CD4-positive, alpha-beta T cell (primary cell): ENCODE measurements at places on chromosomes 11 and 22. TPM values are rescaled to one million over a fixed set of nuclear protein-coding genes. Genes with fewer than 3 reads are reported as not detected.

GRCh38 chr11:120801801-120802689, 221.9 kb upstream of the TBCEL start:
- DNase-seq, result peak; percentile 19

DNA sequence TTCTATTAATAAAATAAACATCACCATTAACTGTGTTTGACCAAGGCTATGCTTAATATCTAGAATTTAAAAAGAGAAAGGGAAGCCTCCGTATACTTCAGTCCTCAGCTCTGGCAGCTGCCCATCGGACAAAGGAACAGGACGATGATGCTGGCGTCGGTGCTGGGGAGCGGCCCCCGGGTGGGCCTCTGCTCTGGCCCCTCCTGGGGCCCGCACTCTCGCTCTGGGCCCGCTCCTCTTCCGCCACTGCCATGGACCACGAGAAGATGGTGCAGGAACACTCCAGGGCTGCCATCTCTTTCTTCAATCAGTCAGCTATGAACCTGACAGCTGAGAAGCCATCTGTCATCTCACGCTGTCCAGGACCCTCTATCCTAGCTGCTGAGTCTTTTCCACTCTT, 25.3 kb downstream of the PDHX start:
- DNase-seq, result no peak

GRCh38 chr22:29260601-29261315, 7.0 kb downstream of the RHBDD3 start:
- no peak for DNase-seq

- DNase-seq, result no peak
Observed at GRCh38 chr22:38949889-38950405, 7.5 kb upstream of the APOBEC3A start.

GRCh38 chr11:104522123-104522522, 358.2 kb upstream of the PDGFD start:
- DNase-seq, result no peak

DNA sequence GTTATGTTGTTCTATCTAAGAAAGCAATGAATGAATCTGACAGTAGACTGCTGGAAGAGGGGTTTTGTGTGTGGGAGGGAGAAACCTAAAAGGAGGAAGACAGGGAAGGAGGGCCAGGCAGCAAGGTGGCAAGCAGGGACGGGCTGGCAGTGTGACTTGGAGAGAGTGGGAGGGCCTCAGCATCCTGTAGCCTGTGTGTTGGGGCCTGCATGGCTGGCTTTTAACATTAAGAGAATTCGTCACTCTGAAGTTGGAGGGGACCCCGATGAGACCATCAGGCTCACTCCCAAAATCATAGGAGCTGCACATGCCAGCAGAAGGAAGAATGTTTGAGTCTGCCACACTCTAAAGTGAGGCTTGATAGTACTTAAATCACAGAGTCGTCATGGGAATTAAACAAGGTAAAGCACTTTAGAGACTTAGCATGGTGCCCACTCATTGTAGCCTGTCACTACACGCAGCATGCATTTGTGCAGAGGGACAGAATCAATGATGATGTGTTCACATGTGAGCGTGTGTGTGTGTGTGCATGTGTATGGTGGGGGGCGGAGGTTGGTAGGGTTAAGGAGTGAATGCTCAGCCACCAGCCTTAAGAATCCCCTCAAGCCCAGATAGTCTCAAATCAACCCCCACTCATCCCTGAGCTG, 199.5 kb downstream of the TENM4 start:
- DNase-seq, result no peak

Gene NRGN
- total RNA-seq, result 1.4 TPM

DNA sequence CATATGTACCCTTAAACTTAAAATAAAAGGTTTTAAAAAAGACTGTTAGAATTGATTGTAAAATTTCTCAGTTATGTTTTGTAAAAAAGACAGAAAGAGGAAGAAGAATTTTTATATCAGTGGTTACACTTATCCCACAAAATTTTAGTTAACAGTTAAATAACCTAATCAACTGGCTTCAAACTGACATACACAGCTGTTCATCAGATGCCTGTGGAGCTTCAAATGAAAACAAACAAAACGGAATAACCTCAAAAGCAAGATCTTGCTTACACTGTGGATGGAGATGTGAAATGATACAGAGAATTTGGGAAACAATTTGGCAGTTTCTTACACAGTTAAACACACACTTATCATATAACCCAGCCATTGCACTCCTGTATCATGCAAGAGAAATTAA, 521.0 kb downstream of the ETS1 start:
- DNase-seq, result no peak

Gene MYO7A
- 0.61 TPM for total RNA-seq

DNA sequence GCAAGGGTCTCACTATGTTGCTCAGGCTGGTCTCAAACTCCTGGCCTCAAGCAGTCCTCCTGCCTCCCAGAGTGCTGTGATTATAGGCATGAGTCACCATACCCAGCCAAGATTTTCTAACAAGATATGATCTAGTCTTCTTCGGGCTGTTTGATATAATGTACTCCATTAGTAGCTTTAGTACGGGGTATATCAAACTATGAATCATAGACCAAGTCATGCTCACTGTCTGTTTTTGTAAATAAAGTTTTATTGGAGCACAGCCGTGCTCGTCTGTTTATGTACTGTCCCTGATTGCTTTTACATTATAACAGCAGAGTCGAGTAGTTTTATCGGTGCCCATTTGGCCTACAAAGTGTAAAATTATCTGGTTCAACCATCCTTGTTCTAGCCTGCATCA, 43.9 kb upstream of the GRIK4 start:
- no peak for DNase-seq

- DNase-seq, result no peak
Observed at GRCh38 chr11:115942011-115942410, 437.8 kb upstream of the CADM1 start.

DNA sequence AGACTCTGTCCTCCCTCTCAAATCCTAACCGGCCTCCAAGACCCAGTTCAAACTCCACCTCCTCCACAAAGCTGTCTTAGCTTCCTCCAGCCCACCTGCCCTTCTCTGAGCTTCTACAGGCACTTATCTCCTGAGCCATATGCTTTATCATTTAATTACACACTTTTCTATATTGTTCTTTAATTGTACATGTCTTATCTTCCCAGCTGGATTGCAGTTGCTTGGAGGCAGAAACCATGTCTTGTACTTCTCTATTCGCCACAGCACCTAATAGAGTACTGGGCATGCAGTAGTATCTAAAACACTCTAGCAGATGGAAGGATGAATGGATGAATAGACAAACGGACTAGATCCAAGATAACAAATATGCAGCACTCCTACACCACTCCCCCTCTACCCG, 11.3 kb downstream of the TRIM29 start:
- DNase-seq, result no peak

DNA sequence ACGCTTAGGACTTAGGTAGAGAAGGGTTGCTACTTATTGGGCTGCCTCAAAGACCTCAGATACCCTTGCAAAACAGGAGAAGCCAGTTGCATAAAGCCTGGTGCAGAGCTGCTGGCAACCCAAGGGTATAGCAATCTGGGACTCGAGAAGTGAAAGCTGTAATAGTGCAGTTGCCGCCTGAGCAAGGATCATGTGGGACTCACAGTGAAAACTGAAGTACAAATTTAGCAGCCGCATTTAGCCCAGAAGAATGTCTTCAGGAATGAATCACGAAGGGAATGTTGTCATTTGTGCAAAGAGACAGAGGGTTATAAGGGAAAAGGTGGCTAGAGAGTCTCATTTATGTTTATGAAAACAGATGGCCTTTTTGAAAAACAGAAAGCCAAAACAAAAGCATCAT, 267.2 kb downstream of the TENM4 start:
- DNase-seq, result no peak

DNA sequence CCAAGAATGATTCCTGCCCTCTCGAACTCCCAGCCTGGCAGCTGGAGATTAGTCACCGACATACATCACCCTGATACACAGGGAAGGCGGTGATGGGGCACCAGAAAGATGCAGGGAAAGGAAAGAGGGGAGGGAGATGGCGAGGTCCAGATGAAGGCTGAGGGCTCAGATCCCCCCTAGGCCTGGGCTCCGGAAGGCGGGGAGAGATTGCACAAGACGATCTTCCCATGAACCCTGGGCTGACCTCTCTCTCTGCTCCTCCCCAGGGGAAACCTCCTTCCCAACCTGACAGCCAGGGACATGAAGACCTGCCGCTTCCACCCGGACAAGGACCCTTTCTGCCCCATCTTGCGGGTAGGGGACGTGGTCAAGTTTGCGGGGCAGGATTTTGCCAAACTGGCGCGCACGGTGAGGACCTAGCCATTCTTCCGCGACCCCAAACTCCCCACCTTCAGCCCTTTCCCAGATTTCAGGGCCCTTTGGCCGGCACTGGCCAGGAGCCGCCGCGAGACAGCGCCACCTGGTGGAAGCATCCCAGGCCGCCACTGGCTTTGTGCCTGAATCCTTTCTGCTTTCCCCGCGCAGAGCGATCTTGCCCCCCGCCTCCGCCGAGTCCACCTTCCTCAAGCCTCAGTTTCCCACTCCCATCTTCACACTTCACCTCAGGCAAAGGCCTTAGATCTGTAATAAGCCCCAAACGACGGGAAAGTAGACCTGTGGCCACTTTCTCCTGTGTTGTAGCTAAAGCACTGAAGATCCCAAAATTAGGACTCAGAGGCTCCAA, 11.5 kb downstream of the P2RX3 start:
- peak; percentile 45 for DNase-seq

DNA sequence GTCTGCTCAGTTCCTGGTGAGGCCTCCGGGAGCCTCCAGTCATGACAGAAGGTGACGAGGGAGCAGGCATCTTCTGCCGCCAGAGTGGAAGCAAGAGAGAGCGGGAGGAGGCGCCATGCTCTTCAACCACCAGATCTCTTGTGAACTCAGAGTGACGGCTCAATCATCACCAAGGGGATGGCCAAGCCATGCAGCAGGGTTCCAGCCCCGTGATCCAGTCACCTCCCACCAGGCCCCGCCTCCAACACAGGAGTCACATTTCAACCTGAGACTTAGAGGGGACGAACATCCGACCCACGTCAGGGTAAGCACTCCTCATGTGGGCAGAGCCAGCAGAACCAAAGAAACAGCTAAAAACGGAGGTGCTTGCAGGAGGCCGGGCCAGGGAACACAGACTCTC, 1470.5 kb downstream of the BRD1 start:
- no peak for DNase-seq
